ENCODE measurements at places on chromosomes 16 and 17.

GRCh38 chr16:26177438-26177837, 485.7 kb downstream of the HS3ST4 start:
- DNase-seq: no peak

DNA sequence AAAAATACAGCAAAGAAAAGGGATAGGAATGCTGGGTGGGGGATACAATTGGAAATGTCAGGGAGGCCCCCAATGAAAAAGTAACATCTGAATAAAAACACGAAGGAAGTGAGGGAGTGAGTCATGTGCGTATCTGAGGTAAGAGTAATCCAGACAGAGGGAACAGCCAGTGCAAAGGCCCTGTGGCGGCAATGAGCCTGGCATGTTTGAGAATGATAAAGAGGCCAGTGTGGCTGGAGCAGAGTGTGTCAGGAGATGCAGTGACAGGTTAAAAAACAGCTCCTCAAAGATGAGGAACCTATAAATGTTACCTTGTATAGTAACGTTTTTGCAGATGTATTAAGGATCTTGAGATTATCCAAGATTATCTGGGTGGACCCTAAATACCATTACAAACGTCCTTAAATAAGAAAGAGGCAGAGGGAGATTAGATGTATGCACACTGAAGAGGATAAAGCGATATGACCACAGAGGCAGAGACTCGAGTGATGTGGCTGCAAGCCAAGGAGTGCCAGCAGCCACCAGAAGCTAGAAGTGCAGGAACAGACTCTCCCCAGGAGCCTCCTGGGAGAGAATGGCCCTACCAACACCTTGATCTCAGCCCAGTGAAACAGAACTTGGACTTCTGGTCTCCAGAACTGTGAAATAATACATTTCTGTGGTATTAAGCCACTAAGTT, 17.8 kb upstream of the SLC35B1 start:
- no peak for DNase-seq

DNA sequence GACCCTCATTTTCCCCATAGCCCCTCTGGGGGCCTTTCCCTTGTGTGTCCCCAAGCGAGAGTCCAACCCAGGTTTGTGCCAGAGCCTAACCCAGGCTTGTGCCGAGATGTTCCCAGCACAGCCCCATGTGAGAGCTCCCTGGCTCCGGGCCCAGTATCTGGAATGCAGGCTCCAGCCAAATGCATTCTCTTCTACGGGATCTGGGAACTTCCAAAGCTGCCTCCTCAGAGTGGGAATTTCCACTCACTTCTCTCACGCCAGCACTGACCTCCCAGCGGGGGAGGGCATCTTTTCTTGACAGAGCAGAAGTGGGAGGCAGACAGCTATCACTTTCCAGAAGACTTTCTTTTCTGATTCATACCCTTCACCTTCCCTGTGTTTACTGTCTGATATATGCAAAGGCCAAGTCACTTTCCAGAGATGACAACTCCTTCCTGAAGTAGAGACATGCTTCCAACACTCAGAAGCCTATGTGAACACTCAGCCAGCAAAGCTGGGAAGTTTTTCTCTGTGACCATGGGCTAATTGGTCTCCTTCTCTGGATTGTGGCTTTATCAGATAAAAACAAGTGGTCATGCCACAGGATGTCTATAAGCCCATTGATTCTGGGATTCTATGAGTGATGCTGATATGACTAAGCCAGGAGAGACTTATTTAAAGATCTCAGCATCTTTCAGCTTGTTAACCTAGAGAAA, 2.5 kb upstream of the CCL2 start:
- no peak for DNase-seq

- DNase-seq: no peak
These were observed 207.3 kb downstream of the NTN1 start for GRCh38 chr17:9228408-9229159.

DNA sequence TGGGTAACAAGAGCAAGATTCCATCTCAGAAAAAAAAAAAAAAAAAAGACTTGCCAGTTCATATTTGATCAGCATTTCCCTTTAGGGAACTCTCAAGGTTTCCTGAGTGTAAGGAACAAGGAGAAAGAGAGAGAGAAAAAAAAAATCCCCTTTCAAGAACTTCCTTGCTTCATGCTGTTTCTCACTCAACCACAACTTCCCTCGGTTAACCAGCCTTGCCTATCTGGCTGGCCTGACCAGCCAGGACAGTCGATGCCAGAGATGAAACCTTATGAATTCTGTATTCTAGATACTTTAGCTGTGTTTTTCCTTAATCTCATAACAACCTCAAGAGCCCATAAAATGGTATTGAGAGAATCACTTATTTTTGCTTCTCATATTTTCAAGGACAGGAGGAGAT, 2.6 kb upstream of the N4BP1 start:
- DNase-seq: peak; percentile 62

DNA sequence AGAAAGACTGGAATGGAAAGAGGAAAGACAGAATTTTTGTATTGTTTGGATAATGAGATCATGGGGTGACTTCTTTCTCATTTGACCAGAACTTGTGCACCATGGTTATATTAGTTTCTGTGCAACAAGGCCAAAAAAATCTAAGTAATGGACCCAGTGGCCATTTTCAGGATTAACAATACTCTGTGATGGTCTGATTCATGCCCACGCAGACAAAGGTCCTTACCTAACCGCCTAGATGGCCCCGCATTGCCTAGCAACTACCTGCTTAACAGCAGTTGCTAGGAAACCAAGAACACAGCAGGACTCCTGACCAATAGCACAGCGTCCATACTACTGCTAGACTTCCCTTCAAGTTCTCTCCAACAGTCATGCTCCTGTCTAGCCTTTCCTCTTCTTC, 22.4 kb downstream of the MIS12 start:
- no peak for DNase-seq

DNA sequence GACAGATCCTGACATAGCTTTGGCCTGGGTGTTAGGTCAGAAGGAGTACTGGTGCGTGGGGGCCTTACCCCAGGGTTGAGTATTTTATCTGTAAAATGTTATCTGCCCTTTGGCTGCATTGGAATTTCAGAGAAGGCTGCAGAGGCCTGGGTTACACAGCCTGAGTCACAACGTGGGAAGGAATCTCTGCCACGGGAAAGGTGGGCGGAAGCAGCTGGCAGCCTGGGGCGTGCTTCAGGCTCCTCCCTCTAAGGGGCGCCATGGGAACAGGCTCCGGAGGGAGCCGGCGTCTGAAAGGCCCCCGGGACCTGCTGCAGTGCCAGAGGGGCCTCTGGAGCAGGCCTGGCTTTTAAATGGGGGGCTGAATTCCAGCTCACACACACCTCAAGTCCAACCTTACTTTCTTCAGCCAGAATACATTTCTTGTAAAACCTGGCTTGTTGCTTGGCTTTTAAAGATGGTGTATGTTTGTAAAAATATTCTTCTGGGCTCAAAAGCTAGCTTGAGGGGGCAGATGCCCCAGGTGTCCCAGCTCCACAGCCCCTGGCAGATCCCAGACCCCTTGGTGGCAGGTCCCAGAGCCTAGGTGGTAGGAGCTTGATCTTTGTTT, 142.2 kb downstream of the RAB11FIP4 start:
- no peak for DNase-seq

DNA sequence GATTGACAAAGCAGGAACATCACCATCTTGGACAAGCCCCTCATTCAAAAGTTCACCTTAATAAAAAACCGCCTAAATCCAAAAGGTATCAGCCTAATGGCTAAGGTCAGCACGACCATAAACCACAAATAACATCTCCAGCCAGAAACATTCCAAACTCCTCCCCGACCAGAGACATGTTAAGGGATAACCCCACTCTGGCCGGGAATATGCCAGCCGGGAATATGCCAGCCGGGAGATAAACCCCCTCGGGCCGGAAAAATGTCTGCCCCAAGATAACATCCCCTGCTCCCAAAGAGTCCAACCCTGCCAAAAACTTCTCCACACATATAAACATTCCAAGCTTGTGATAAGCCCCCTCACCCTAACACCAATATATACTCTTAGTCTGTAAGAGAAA, 1.4 kb downstream of the DHX33 start:
- no peak for DNase-seq

DNA sequence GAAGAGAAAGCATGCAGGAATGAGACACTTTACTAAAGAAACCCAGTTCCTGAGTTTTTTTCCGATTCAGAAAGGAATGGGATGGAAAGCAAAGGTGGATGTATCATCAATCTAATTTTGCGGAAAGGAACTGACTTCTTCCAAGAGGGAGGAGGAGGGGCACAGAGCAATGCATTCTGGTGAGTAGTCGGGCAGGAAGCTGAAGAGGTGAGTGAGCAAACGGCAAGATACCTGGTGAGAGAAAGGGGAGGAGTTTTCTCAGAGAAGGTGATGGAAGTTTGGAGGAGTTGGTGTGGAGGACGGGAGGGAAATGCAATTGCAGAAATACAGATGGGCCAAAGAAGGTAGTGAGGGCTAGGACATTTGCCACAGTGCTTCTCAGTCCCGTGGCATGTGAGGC, 713.2 kb downstream of the KCNJ2 start:
- DNase-seq: no peak

DNA sequence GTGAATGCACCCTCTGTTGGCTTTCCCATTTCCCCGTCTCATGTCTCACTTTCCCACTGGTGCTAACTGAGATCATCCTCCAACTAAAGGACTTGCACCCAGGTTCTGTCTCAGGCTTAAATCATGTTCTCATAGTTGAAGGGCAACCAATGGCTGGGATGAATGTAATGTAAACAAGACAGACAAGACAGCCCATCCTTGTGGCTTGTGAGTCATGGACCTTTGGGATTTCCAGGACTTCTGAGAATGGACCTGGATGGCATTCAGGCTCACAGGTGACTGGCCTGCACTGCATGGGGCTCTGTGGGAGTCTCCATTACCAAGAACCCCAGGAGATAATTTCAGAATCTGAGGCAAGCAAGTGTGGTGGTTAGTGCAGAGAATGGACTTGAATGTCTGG, 347.5 kb downstream of the HAPSTR1 start:
- no peak for DNase-seq

DNA sequence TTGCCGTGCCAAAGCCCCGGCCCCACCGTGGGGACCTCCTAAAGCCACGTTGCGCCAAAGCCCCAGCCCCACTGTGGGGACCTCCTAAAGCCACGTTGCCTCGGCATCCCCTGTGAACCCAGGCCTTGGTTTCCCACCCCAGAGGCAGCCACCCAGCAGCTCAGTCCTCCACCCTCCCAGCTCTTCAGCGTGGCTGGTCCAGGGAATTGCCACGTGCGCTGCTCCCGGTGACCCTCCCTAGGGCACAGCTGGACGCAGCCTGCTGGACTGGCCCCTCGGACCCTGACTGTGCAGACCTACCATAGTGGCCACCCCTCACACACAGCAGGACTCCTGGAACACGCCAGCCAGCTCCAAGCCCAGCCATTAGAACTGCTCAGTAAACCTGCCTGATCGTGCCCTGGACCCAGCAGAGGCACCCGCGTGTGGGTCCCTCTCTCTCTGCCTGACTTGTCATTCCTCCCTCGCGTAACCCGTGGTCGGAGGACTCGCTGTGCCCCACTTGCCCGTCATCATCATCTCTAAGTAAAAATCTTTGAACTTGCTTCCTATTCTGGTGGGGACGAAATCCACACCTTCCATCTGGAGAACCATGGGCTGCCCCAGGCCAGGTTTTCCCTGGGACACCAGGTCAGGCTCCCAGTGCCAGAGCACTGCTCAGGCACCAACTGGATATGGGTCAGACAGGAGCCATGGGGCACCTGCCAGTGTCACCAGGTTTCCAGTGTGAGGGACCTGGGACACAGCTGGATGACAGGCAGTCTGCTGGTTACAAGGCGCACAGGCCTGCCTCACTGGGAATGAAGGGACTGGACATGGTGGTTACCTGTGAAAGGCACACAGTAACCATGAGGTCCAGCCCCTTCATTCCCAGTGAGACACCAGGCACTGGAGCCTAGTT, 5.6 kb downstream of the CIAO3 start:
- DNase-seq: no peak

- no peak for DNase-seq
These were observed 13.8 kb upstream of the TMEM98 start for GRCh38 chr17:32914181-32914580.

DNA sequence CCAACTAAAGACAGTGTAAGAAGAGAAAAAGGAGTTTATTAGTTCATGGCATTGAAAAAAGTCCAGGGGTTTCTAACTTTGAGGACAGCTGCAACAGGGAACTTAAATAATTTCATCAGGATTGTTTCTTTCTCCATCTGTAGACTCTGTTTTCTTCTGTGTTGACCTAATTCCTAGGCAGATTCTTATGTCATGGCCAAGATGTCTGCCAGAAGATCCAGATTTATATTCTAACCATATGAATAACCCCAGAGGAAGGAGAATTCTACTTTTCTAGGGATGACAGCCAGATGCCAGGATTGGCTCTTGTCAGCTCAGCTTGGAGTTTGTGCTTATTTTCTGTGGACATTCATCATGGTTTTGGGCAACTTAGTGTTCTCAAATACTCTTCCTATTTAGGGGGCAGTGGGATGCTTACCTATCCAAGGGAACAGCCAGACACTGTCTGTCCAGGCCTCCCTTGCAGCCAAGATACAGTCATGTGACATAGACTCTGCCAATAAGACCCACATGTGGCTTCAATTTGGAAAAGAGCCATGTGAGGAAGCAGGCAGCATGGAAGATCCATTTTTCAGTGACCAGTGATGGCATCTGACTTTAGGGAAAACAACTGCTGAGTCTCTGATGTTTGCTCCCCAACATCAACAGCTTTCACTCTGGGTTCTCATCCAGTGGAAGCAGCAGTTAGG, 18.2 kb downstream of the PCTP start:
- no peak for DNase-seq

DNA sequence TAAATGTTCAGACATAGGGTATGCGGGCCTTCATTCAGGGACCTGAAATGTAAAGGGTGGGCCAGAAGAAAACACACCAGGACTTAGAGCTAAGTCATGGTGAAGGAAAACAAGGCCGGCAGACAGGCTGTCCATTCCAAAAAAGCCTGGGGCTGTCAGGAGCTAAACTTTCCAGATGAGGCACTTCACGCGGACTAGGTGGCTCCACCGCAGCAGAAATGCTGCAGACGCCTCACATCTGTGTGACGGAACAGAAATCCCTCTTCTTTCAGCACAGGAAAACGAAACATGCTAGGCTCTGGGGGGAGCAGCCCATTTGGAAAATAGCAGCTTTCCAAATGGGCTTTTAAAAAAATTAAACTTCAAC, 88.7 kb downstream of the HS3ST3A1 start:
- no peak for DNase-seq

GRCh38 chr17:48239603-48239995, 132.0 kb downstream of the SNX11 start:
- no peak for DNase-seq

DNA sequence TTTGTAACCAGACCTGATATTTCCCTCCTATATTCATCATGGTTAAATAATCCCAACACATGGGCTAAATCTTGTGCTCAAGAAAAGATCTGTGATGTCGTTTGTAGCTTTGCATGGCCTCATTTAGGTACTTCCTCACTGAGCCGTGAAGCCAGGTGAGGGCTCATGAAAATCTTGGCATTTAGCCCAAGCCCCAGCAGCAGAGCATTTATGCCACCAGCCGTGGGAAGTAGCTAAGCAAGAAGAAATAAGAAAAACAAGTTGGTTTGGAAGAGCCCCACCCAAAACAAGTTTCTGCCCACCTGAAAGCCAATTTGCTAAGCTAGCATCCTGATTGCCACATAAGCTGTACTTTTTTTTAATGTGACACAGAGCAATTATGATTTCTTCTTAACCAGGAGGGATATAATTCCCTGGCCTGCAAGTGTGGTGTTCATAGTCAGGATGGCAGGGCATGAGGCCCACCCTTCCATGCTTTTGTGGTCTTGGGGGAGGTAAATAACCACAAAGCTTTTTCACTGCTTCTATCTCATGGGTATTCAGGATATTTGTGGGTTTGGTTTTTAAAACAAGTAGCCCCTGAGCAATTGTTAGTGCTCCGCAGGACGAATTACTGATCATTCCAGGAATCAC, 10.5 kb downstream of the TMIGD1 start:
- DNase-seq: peak; percentile 40
